ENCODE measurements at places on chromosomes 7 and 10.

DNA sequence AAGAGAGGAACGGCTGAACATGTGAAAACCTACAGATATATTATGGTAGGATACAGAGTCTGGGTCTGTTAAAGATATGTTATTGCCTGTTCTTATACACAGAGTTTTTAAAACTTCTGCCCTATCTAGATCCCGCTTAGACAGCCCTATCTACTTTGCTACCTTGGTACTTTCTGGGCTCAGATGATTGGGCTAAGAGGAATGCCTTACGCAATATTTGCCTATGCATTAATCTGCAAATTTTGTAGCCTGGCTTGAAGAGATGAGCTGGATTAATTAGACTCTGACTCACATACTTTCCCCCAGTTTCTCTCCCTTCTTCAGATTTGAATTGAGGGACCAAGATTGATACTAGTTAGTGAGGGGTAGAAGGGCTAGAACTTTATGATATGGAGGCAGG is 33.6 kb upstream of the A1CF start:
- DNase-seq = no peak

DNA sequence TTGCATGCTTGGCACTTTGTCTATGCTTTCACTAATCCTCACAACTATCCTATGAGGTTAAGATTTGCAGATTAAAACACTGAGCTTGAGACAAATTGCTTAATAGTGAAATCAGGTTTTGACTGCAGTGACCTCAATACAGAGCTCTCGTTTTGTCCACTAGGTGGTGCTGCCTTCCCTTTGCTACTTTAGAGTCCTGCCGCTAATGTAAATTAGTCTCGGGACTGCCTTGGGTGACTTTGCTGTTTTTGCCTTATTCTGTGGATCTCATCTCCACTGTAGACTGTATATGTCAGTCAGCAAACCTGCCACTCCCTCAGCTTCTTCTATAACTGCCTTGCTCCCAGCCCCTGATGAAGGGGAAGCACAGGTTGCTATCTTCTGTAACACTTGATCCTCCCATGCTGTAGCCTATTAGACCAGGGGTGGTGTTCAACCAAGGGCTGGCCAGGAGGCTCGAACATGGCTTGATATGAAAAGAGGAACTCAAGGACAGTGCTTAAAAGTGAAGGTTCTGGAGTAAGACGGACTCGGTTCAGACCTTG is 26.0 kb downstream of the ASB4 start:
- DNase-seq = no peak

- DNase-seq = no peak
Measured at GRCh38 chr10:49594594-49594993, 15.5 kb upstream of the SLC18A3 start.

GRCh38 chr10:10397906-10398305 is 619.8 kb upstream of the CELF2 start:
- no peak for DNase-seq

- no peak for DNase-seq
Measured at GRCh38 chr7:92627956-92628355, 37.8 kb upstream of the FAM133B start.

- no peak for DNase-seq
Measured at GRCh38 chr10:29900865-29901264, 158.5 kb downstream of the JCAD start.

GRCh38 chr10:14365266-14365665 is 34.5 kb upstream of the FRMD4A start:
- no peak for DNase-seq

DNA sequence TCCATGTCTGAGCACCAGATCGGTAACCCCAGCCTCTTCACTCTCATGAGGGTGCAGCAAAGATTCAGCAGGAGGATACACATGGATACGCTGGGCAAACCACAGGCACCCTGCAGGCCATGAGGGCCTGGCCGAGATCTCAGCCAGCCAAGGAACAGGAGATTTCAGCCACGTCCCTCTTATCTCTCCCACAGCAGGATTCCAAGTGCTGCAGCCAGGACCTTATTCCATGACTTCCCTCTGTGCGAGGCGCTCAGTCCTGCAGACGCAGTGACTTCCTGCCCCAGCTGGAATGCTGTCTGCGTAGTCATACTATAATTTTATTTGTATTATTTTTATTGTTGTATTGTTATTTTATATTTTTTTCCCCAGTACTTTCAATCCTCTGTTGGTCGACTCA is 66.8 kb downstream of the PTPRN2 start:
- DNase-seq = no peak

- DNase-seq = no peak
Measured at GRCh38 chr7:143882020-143882603, 19.9 kb downstream of the TCAF1 start.

DNA sequence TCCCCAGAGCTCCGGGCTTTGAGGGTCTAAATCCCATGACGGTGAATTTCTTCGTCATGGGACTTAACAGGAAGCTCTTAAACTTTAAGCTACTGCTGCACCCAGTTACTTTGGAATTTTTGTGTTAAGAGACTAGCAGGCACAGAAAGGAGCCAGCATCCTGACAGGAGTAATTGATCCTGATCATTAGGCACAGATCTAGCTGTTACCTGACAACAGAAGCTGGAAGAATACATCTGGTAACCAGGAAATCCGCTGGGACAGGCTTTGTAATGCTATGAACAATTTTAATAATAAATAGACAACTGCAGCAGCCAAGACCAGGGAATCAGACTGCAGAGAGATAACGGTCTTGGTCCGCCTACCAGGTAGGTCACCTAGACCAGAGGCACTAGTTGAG is 210.9 kb downstream of the DGKI start:
- DNase-seq = no peak

GRCh38 chr10:73995035-73995358 is 2.9 kb upstream of the VCL start:
- DNase-seq = no peak

GRCh38 chr10:6036861-6037321 is 25.3 kb downstream of the IL2RA start:
- DNase-seq = no peak

DNA sequence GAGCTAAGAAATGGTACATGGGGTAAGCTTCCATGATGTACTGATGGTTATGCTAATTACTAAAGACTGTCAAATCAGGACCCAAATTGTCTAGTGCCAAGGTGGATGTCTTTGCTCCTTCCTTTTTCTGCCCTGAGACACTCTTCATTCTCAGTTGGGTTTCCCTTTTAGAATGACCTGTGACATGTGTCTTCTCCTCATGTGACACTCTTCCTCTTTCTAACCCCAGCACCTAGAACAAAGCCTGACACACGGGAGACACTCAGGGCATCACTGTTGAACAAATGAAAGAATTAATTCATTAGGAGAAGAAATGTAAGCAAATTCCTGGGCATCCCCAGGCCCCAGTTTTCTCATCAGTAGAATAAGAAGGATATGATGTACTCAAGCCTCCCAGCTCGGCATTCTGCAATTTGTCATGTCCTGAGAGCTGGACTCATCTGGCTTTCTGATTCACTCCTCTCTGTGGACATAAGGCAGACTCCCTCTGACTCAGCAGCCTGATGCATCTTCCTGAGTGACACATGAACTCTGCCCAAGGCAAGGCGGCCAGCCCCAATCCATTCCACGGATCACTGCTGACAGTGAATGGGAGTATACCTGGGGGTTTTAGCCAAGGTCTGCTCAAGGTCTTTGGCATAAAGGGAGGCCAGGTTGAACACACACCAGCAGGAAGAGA is 473.8 kb downstream of the KCNMA1 start:
- DNase-seq = no peak

DNA sequence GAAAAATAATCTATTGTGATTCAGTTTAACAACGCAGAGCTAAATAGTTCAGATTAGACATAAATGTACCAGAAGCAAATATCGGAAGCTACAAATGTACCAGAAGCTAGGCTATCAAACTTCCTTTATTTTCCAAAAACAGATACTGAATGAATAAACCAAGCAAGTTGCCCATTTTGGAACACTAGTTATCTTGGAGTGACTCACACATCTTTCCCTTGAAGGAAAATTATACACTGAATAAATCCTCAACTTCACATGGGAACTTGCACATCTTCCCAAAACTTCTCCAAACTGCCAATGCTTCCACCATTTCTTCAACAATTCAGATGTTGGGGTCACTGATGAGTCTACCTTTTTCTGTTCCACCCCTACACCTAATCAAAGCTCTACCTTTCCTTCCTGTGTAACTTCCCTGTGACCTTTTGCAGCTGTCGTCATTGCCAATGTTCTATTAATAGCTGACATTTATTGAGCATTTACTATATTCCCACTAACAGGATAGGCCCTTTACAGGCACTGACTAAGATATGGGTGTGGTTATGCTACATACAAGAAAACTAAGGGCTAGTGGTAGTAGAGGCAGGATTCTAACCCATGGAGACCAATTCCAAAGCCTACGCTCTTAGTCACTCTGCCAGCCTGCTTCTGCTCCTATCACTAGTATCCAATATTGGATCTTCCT is 22.7 kb downstream of the RELN start:
- no peak for DNase-seq

GRCh38 chr7:47905076-47905920 is 43.0 kb downstream of the PKD1L1 start:
- DNase-seq = no peak

GRCh38 chr7:27901028-27901760 is 161.2 kb downstream of the TAX1BP1 start:
- peak; percentile 16 for DNase-seq

GRCh38 chr7:148723166-148723559 is 24.5 kb downstream of the CUL1 start:
- DNase-seq = no peak

DNA sequence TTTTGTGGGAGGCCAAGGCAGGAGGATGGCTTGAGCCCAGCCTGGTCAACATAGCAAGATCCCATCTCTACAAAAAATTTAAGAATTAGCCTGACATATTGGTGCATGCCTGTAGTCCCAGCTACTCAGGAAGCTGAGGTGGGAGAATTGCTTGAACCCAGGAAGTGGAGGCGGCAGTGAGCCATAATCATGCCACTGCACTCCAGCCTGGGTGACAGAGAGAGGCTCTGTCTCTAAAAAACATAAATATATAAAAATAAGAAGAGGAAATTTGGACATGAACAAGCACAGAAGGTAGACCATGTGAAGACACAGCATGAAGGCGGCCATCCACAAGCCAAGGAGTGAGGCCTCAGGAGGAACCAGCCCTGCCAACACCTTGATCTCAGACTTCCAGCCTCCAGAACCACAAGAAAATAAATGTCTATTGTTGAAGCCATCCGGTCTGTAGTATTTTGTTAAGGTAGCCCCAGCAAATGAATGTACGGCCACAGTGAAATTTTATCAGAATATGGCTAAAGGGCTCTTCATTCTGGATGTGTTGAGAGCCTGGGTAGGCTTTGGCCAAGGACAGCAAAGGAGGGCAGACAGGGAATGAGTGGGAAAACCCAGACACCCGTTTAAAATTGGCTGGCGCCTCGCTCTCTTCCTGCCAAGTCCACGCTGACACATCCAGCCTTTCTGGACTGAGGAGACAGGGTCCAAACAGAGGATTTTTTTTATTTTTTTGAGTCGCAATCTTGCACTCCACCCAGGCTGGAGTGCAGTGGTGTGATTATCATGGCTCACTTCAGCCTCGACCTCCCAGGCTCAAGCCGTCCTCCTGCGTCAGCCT is 12.9 kb upstream of the GRID2IP start:
- no peak for DNase-seq

GRCh38 chr7:26637610-26638009 is 226.8 kb downstream of the SKAP2 start:
- DNase-seq = no peak

GRCh38 chr10:33801705-33802104 is 467.2 kb upstream of the NRP1 start:
- no peak for DNase-seq

DNA sequence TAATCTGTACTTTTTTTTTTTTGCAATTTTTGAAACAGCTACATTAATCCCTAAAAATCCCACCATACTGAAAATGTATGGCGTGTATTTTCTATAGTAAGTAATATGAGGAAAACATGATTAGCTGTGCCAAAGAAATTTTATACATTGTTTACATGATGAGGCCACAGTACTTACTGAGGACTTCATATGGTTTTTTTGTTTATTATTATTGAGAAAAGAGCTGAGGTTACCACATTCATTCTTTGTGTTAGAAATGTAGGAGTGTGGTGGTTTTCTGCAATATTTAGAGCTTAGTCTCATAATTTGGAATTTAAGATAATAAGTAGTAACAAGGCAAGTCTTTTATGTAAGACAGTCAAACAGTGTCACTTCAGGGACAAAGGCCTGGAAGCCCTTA is 45.1 kb downstream of the SLC25A40 start:
- DNase-seq = no peak

DNA sequence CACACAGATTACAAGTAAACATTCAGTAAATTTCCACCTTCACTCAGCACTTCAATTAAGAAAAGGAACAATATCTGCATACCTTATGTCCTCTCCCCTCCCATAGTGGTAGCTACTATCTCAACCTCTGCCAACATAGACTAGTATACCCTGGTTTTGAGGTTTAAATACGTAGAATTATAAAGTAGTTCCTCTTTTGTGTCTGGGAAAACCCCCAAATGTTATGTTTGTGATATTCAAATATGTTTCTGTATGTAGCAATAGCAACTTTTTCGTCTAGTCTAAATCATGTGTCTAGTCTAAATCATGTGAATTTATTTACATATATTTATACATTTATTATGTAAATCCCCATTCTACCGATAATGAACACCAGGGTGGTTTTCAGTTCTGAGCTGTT is 13.2 kb upstream of the CAMK2B start:
- DNase-seq = no peak

- DNase-seq = no peak
Measured at GRCh38 chr7:127741764-127742375, 89.9 kb downstream of the SND1 start.

DNA sequence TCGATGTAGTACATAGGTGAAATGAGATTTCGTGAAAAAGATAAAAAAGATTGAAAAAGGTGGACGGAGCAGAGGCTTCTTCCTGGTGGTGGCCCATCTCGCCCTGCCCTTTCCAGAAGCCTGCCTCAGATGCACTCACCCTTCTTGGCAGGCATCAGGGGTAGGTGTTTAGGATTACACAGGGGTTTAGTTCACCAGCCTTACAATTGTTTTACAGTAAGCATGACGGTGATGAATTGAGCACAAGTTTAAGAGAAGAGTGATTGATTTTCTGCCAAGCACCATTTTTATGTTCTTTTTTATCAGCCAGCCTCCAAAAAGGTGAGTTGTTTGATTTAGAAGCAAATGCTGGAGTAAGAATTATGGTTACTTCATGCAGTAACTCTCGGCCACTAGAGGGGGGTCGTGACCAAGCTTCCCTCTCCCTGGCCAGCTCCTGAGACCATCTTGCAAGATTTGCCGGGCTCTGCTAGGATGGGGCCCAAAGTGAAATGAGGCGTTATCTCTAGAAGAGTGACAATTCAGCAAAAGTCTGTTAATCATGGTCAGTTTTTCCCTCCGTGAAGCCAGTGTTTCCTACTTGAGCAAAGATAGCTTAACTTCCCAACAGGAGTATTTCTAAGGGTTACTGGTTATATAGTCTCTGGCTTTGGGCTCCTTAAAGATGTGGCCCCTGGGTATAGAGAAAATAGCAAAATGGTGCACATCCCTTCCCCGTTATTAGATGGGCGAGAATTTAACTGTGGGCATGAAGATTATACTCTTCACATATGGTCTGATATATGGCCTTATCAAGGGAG is 228.8 kb downstream of the BMPER start:
- no peak for DNase-seq

- DNase-seq = no peak
Measured at GRCh38 chr10:104441329-104442000, 87.8 kb downstream of the CFAP58 start.
